Cardiac septum (tissue), 1 donor: ENCODE measurements at places on chromosomes 7 and 10.

DNA sequence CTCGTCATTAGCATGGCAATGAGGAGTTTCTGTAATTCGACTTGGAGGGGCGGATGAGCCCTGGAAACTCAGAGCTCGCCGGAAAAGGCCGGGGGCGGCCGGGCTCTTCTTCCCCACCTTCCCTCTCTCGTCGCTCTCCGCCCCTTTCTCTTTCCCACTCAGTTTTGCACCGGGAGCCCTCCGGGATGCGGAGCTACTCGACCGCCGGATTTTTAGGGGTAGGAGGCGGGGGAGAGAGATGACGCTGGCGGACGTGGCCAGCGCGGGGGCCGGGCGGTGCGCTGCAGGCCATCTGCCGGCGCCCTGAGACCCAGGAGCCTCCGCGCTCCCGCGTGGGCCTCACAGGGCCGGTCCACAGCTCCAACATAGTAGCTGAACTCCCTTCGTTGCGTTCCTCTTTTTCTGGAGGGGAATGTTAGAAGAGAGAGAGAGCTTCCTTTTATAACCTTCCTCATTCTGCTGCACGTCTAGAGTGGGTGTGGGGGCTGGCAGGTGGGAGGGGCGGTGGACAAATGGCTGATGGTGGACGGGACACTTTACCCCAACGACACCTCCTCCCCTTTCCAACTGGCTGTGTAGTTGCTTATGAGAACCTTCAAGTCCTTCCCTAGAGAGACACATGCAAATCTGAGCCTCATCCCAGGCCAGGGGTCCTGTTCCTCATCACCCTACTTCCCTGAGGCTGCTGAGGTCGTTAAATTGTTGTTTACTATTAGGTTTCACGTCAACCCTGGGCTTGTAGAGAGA, 1.1 kb upstream of the HOXA1 start:
- DNase-seq: no peak

DNA sequence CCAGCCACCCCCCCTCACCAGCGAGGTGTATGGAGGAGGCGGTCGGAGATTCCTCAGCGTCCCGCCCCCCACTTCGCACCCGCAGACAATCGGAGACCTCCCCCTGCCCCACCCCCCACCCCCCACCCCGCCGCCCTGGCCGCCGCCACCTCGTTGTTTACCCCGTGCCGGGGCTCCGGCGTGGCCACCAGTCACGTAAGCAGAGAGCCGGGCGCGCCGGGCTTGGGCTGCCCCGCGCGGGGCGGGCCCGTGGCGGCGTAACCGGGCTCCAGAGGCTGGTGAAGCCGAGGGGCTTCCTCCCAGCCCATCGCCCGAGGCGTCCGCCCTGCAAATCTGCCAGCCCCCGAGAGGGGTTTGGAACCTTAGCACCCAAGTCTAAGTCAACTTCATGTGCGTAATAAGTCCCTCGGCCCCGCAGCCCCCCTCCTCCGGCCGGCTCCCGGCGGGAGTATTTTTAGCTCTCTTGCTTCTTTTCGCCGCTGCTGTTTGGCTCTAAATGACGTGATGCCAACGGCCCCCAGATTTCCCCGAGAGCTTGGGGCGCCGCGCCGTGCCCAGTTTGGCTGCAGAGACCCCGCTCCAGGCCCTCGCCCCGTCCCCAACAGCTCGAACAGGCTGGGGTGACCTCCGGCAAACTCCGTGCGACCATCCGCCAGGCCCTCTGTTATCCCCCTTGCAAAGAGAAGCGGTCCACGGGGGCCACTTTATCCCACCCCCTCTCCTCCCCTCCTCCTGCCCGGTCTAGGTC, 2.7 kb downstream of the MXI1 start:
- DNase-seq: no peak

- DNase-seq: peak; percentile 69
Observed at GRCh38 chr7:2158331-2159175, 74.2 kb downstream of the MAD1L1 start.

GRCh38 chr7:106853250-106853908, 11.7 kb upstream of the PIK3CG start:
- DNase-seq: no peak

DNA sequence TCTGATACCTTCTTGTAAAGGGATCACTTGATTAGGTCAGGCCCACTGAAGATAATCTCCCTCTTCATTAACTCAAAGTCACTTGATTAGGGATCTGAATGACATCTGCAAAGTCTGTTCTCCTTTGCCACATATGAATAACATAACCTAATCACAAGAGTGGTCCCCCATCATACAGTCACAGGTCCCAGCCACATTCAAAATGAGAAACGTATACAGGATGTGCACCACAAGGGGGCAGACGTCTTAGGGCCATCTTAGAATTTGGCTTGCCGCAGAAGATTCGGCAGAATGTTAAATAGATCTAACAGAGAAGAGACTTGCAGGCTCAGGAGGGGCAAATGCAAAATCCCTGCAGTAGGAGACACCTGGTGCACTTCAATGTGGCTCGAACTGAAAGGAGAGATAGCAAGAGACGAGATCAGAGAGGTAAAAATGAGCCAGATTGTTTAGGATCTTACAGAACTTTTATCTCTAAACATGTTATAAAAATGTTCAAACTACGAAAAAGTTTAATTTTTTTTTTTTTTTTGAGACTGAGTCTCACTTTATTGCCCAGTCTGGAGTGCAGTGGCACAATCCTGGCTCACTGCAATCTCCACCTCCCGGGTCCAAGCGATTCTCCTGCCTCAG, 10.4 kb upstream of the SMC3 start:
- no peak for DNase-seq

DNA sequence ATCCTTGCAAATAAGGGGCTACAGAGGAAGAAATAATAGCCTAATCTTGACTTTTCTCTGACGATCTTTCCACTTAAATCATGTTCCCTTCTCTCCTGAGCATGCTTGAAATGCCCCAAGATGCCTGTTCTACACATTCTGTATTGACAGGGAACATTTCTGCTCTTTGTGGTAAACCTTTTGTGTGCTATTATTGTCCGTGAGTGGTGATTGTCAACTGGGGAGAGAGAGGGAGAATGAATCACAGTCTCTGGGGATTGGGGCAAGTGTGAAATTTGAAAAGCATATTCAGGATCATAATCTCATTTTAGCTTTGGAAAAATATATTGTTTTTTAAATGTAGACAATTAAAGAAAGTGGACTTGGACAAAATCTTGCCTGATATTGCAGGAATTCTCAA, 20.6 kb downstream of the UBTD1 start:
- DNase-seq: no peak
